ENCODE measurements at places on chromosomes 3 and 15.
A peak's percentile ranks its signal among the peaks of the same experiment; 100 is the strongest.

GRCh38 chr15:38255690-38256089 lies 3.1 kb downstream of the SPRED1 start:
- DNase-seq = no peak

- no peak for DNase-seq
Observed at GRCh38 chr3:42116466-42116865, 25.3 kb downstream of the TRAK1 start.

DNA sequence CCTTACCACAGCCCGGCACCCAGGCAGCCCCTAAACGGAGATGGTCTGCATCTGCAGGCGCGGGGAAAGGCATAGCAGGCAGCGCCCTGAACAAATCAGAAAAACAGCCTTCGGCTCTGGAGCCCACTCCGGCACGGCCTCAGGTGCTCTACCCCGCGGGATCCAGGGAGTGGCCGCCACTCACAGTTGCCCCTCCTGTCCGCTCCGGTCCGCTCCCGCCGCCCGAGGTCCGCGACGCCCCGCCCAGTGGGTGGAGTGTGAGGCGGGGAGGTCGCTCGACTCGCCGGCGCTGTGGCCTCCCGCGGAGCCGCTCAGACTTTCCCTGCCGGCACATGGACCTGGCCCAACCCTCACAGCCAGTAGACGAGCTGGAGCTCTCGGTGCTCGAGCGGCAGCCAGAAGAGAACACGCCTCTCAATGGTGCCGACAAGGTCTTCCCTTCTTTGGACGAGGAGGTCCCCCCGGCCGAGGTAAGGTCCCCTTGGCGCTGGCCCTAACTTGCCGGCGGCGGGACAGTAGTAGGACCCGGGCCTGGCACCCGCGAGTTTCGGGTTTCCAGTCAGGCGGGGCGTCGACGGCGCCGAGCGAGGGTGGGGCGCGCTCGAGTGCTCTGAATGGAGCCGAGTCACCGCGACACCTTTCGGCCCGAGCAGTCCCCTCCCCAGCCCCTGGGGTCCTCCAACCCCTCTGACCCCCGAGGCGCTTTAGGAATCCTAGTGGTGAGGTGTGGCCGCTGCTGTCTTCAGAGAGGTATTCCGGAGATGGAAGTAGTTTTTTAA lies at the start of gene C3orf52:
Gene C3orf52 (plus strand): TSS at position 314 of the 779 bp plus-strand sequence. CDS start 19 bp downstream, at position 333.
- DNase-seq = peak; percentile 73

DNA sequence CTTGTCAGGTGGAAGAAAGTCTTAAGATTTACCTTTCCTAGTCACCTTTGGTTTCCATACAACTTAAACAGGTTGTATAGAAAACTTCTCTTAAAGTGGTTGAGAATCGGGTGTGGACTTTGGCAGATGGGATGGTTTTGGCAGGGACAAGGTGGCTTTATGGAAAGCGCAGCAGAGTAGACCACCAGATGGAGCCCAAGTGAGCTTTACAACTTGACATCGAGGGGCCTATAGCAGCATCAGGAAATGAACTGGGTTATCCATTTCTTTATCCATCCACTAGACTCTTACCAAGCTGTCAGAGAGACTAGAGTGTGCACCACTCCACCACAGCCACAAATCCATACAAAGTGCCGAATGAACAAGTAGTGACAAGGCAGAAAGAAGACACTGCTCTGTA lies 85.3 kb upstream of the MBNL1 start:
- DNase-seq = peak; percentile 66

GRCh38 chr3:140756240-140757016 lies 78.6 kb downstream of the TRIM42 start:
- no peak for DNase-seq

DNA sequence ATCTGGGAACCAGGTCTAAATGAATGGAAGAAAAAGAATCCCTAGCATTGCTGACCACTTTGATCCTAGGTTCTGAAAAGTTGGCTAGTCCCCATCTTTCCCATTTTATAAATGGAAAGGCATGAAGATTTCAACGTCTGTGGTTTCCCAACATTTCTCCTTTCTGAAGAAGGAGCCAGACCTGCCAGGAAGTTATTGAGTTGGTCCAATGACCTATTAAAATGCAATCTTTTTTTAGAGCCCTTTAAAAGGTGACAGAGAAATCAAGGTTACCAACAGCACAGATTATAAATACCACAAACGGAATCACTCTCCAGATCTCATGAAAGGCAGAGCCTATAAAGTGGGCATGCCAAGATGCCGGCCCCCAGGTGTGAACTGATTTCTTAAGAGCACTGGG lies 505.6 kb upstream of the THBS1 start:
- DNase-seq = no peak

- DNase-seq = no peak
Observed at GRCh38 chr15:57196865-57197264, 179.4 kb upstream of the CGNL1 start.

DNA sequence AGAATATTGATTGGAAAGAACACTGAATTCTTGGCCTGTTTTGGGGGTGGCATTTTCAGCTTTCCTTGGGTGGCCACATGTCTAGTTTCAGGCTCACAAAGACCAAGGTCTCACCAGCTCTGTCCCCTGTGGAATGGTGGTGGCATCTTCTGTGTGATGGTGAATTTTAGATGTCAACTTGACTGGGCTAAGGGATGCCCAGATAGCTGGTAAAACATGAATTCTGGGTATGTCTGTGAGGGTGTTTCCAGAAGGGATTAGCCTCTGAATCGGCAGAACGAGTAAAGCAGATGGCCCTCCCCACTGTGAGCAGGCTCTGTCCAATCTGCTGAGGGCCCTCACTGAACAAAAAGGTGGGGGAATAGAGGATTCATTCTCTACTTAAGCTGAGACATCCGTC lies 34.4 kb upstream of the MYZAP start:
- DNase-seq = no peak

- no peak for DNase-seq
Observed at GRCh38 chr3:50254577-50255250, 14.2 kb upstream of the SEMA3B start.

- no peak for DNase-seq
Observed at GRCh38 chr3:141489203-141489602, 2.4 kb downstream of the RASA2 start.

GRCh38 chr3:50430191-50430590 lies 70.9 kb upstream of the TMEM115 start:
- DNase-seq = peak; percentile 69

DNA sequence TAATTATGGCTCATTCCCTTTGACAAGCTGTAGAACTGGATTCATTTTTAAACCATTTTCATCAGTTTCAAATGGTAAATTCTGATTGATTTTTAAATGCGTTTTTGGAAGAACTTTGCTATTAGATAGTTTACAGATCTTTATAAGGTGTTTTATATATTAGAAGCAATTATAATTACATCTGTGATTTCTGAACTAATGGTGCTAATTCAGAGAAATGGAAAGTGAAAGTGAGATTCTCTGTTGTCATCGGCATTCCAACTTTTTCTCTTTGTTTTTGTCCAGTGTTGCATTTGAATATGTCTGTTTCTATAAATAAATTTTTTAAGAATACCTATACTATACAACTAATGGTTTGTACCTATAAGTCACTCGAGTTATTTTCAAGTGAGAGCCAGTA lies 62.7 kb downstream of the PXYLP1 start:
- no peak for DNase-seq

GRCh38 chr3:184944241-184944640 lies 132.3 kb downstream of the VPS8 start:
- no peak for DNase-seq

- DNase-seq = no peak
Observed at GRCh38 chr3:42314411-42314810, 48.4 kb upstream of the CCK start.

GRCh38 chr3:156472150-156472549 lies 82.8 kb downstream of the SSR3 start:
- no peak for DNase-seq

DNA sequence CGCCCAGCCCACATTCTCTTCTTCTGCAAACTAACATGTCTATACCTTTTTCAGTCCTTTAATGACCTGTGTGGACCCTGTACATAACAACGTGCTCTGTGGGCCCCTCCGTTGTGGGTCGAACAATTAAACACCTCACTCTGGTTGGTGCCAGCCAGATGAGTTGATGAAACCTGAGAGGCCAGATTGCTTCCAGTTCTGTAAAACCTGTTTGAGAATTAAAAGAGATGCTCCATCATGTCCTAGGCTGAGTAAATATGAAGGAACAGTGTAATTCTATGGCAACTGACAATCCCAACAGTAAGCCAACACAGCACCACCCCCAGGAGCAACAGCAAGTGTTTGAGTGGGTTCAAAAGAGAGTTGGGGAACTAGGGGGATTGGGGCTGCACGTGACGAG lies 5.7 kb upstream of the THBS1 start:
- DNase-seq = no peak

- DNase-seq = no peak
Observed at GRCh38 chr3:116980099-116980498, 270.5 kb downstream of the TUSC7 start.

- no peak for DNase-seq
Observed at GRCh38 chr3:24296441-24297205, 198.0 kb downstream of the THRB start.

DNA sequence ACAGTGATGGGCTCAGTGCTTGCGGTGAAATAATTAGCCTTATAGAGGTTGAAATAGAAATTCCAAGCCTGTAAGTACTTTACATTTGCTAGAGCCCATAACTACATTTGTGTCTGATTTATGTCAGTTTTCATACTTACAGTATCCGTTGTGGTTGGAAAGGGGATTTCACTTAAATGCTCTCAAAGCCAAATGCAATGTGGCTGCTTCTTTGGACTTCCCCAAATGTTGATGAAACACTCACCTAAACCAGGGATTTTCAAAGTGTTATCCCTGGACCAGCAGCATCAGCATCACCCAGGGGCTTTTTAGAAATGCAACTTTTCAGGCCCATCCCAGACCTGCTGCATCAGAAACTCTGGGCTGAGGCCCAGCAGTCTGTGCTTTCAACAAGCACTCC lies 378.7 kb downstream of the MCTP2 start:
- DNase-seq = no peak

DNA sequence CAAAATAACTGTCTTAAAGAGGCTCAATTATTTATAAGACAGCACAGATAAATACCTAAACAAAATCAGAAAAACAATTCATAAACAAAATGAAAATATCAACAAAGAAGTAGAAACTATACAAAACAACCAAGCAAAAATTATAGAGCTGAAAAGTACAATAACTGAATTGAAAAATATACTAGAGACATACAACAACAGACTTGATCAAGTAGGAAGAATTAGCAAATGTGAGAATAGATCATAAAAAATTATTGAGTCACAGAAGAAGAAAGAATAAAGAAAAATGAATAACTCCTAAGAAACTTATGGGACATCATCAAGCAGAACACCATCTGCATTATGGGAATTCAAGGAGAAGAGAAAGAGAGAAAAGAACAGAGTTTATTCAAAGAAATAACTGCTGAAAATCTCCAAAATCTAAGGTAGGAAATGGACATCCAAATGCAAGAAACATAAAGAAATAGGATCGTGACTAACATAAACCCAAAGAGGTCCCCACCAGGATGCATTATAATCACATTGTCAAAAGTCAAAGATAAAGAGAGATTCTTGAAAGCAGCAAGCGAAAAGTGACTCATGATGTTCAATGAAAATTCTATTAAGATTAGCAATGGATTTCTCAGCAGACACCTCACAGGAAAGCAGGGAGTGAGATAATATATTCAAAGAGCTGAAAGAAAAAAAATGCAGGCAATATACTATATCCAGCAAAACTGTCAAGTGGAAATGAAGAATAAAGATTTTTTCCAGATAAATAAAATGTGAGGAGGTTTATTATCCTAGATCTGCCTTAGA lies 85.9 kb downstream of the DCLK3 start:
- no peak for DNase-seq

DNA sequence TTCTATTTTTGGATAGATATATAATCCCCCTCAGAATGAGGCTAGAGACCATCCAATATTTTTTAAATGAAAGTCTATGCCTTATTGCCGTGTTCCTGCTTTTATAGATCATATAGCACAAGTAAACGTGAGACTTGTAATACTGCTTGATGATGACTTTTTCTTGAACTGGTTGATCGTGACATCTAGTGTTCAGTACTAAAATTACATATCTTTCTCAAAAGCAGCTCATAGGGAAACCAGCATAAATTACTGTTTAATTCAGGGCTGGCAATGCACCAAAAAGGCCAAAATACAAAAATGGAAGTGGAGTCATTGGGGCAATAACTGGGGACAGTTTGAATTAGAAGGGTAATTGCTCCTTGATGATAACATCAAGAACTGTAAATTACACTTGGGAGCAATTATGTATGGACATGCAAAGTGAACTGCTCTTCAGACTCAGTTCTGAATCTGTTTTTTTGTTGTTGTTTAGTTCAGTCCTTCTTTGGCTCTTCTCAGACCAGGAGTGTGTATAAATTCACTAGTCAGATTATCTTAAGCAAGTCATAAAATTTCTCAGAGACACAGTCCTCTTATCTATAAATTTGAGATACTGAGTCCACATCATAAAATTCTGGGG lies 325.3 kb downstream of the THSD4 start:
- DNase-seq = no peak

GRCh38 chr15:52037889-52038505 lies 19.0 kb downstream of the MAPK6 start:
- DNase-seq = no peak

- no peak for DNase-seq
Observed at GRCh38 chr15:71207141-71207540, 91.9 kb downstream of the THSD4 start.

GRCh38 chr3:177792311-177793030 lies 595.2 kb upstream of the TBL1XR1 start:
- DNase-seq = no peak

- DNase-seq = no peak
Observed at GRCh38 chr3:195732940-195733339, 12.2 kb downstream of the MUC20 start.

GRCh38 chr3:94076055-94076454 lies 13.2 kb downstream of the NSUN3 start:
- DNase-seq = no peak

DNA sequence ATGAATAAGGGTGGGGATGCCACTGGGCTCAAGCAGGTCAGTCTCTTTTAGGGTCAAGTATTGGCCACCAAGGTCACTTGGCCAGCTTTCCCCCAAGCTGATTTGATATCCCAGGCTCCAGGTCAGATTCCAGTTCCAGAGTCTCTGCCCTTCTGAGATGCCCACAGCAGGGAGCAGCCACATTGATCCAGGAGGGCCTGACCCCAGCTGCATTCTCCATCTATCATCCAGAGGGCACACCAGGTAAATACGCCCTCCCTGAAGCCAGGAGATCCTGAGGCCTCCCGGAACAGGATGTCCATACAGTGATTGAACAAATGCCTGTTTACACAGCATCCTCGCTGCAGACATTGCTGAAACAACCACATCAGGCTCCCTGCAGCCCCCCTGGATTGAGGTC lies 264.6 kb upstream of the TLE3 start:
- no peak for DNase-seq

GRCh38 chr3:154214306-154214705 lies 93.1 kb downstream of the ARHGEF26 start:
- no peak for DNase-seq

DNA sequence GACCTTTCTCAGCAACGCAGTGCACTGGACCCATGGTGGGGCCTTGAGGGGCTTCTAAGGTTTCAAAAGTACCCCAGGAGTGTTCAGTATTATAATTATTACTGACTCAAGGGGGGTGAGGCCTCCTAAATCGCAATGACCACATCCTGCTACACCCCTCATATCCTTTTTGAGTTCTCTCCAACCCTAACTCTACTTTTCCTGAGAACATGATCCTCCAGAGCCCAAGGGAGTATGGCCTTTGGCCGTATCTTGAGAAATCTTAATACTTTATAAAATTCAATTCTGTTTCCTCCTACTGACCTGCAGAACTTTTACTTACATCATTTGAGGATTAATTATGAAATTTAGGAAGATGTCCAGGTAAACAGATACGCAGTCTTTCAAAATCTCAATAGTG lies 30.4 kb upstream of the RARRES1 start:
- DNase-seq = no peak

- no peak for DNase-seq
Observed at GRCh38 chr3:130963444-130963843, 63.2 kb downstream of the ASTE1 start.

Data from natural killer cell treated with Interleukin-12 subunit alpha and Interleukin-12 subunit beta and Interleukin-15 and Interleukin-18, amount 100 ng/mL, for 72 hours (primary cell).